ENCODE measurements at places on chromosomes 2 and 18.
A peak's percentile ranks its signal among the peaks of the same experiment; 100 is the strongest.

GRCh38 chr2:132252191-132252893 lies 90.6 kb upstream of the ANKRD30BL start:
- DNase-seq: no peak

DNA sequence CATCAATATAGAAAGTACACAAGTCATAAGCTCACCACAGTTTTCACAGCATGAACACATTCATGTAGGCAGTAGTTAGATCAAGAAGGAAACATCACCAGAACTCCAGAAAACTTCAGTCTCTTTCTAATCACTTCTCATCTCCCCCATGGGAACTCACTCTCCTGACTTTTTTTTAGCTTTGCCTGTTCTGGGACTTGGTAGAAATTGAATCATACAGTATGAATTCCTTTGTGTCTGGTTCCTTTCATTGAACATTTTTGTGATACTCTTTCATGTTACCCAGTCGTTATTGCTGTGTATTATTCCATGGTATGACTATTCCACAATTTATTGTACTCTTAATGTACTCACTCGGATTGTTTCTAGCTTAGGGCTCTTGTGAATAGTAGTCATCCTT lies 160.2 kb downstream of the TAF4B start:
- DNase-seq: peak; percentile 44

DNA sequence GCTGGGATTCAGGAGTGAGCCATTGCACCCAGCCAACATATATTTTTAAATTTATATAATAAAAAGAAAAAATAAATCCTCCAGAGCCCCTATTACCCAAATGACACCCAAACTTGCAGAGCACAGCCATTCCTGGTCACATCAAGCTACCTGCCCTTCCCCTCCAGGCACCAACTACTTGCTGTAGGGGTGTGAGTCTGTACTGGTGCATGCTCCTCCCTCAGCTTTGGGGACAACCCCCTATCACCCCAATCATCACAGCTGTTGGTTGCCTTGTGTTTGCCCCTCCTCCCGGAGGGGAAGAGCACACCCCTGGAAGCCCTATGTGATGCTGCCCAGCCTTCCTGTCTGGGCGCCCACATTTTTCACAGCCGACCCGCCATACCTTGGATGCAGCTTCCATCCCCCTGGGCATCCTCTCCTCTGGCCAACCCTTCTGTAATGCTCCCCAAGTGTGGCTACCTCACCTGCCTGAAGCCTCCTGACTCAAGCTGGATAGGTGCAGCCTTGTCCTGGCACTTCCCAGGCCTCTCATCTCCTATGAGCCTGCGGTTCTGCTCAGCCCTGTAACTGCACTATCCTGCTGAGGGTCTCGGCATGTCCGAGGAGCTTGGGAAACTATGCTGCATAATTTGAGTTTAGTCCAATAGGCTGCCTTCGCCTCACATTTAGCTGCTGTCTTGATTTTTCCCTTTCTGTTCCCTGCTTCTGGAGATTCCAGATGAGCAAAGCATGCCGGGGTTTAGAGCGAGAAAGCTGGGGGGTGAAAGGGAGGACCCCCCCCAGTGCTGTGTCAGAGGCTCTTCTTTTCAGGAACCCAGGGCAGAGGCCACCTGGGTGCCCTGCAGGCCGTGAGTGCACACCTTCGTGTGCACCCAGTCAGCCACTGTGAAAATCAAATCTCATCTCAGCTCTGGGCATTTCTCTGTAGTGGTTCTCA lies 27.2 kb downstream of the CHST10 start:
- DNase-seq: no peak

- DNase-seq: no peak
Observed at GRCh38 chr2:33093283-33093993, 146.7 kb downstream of the LTBP1 start.
